Activated CD4-positive, alpha-beta T cell treated with anti-CD3 and anti-CD28 coated beads, Interleukin-2, amount 10 ng/mL, durations not matched to agents 24 days and 14 days (primary cell): ENCODE measurements at places on chromosomes 1 and 21. TPM values are rescaled to one million over a fixed set of nuclear protein-coding genes. Genes with fewer than 3 reads are reported as not detected.

GRCh38 chr1:85061711-85062424 lies 13.6 kb upstream of the MCOLN3 start:
- peaks cover 17% of the 10 kb centered on the region for H3K4me1 ChIP-seq
- H3K27me3 ChIP-seq: peaks cover 35% of the 10 kb centered on the region
- DNase-seq: peak; percentile 97
- peak overlapping the region; percentile 85 for H3K27ac ChIP-seq
- no peaks in the 10 kb centered on the region for H3K36me3 ChIP-seq

DNA sequence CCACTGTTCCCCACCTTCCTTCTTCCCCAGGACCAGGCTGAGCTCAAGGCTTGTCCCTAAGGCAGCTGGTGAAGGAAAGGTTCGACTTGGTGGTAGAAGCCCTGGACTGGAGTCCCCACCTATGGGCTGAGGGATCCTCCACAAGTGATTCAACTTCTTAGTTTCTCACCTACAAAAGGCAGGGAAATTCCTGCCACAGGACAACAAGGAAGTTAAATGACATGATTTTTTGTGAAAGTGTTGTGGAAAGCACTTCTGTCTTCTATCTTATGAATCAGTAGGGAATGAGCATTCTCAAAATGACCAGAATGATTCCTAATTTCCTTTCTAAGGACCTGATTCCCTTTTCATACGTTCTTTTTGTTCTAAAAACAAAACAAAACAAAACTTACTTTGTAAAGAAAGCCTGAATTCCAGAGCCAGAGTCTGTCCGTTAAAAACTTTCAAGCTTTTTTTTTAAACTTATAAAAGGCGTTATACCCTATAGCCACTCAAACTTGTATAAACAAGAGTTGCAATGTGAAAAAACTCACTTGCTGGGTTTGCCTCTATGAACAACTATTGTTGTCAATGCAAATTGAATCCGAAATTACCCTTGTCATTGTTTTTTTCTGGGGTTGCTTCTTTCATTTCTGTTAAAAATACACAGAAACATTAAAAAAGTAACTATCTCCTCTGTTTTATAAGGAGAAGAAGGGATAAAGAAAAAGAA lies 12.2 kb downstream of the KCNJ15 start:
- DNase-seq: no peak
- no peaks in the 10 kb centered on the region for H3K36me3 ChIP-seq
- H3K4me3 ChIP-seq: peak overlapping the region; percentile 1
- H3K27me3 ChIP-seq: peaks cover 3% of the 10 kb centered on the region
- H3K4me1 ChIP-seq: peaks cover 28% of the 10 kb centered on the region
- peak overlapping the region; percentile 90 for H3K27ac ChIP-seq

DNA sequence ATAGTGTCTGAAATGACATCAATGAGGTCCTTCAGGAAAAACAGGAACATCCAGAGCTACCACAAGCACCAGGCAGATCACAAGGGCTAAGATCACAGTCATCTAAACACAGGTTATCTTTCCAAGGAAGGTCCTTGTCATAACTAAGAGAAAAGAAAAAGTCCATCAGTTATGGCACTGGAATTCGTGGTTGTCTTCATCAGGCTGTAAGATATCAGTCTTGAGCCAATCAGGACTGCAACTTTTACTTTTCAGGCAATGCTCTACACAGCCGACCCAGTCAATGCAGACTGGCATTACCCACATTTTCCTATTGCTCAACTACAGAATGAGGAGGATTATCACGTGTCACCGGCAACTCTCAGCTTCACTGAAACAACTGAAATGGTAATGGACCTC lies 26.4 kb downstream of the SORT1 start:
- peaks cover 38% of the 10 kb centered on the region for H3K4me1 ChIP-seq
- H3K4me3 ChIP-seq: peak overlapping the region; percentile 67
- H3K27ac ChIP-seq: peak overlapping the region; percentile 59
- H3K36me3 ChIP-seq: peaks cover 1% of the 10 kb centered on the region

- no peak overlapping the region for H3K27ac ChIP-seq
- H3K36me3 ChIP-seq: no peaks in the 10 kb centered on the region
- H3K27me3 ChIP-seq: peaks cover 3% of the 10 kb centered on the region
- no peak for DNase-seq
- no peaks in the 10 kb centered on the region for H3K4me1 ChIP-seq
Measured at GRCh38 chr21:39513735-39514134, 62.0 kb downstream of the SH3BGR start.

- H3K27me3 ChIP-seq: peaks cover 20% of the 10 kb centered on the region
- H3K4me1 ChIP-seq: peaks cover 1% of the 10 kb centered on the region
- no peak for DNase-seq
- H3K36me3 ChIP-seq: no peaks in the 10 kb centered on the region
- no peak overlapping the region for H3K27ac ChIP-seq
Measured at GRCh38 chr21:28910280-28910887, 82.3 kb downstream of the LTN1 start.

The CLDN19 gene
- not detected in 2 replicates for total RNA-seq
